ENCODE measurements at places on chromosomes 7 and 10.

DNA sequence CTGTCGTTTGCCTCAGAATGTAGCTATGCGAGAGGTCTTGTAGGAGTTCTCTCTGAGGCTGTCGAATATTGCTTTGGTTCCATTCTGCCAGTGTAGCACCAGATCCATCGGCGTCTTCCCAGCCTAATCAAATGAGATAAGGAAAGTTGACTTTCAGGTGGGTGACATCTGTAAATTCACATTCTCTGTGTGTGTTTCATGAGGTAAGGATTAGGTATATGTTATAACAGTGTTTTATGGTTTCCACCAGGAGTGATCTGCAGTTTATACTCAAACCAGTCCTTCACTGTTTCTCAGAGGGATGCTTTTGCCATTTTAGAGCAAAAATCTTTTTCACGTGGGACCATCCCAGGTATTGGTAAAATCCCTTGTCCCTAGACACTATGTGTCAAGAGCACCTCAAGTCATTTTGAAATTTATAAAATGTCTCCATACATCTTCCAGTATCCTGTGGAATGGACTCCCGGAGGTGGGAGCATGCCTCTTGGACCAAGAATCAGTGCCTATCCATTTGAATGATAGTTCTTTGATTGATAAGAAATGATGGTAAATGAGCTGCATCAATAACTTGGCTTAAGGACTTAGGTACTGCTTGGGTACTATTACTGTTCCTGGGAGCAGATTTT lies 7.9 kb downstream of the ANKRD1 start:
- DNase-seq, result no peak

DNA sequence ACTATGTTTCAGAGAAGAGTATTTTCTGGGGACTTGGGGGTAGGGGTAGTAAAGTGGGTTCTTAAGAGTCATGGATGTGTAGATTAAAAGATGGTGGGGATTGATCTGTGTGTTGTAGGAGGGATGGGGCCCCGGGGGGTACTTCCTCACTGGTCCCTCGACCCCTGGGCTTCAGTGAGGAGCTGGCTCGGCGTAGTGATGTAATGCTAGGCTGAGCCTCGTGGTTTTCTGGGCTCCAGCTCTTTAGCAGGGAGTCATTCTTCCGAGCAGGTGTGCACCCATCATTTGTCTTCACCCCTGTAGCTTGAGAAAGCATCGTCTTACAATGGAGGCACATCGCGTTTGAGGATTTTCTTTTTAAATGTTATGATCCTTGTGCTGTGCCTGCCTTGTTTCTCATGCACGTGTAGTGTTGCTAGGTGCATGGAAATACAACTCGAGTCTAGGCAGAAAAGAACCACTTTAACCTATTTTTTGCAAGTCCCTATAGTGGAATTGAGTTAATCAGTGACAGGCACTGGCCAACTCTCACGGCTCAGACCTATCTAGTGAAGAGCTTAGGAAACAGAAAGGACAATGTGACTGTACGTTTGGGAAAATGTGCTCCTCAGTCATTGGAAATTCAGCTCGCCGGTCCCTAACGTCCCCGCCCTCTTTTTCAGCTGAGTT lies 106.1 kb upstream of the BTBD16 start:
- DNase-seq, result no peak

DNA sequence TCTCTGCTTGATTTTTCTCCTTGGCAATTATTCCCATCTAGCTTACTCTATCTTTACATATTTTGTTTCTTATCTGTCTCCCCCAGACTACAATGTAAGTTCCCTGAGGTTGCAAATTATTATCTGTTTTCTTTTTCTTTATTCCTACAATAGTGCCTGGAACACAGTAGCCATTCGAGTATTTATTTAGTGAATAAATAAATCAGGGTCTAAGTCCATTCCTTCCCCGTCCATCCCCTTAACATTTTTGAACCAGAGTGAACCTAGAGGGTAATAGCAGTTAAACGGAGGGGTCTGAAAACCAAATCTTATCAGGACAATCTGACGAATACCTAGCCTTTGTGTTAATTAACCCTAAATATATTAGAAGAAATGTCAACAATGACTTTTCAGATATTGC lies 252.8 kb upstream of the YAE1 start:
- DNase-seq, result no peak

DNA sequence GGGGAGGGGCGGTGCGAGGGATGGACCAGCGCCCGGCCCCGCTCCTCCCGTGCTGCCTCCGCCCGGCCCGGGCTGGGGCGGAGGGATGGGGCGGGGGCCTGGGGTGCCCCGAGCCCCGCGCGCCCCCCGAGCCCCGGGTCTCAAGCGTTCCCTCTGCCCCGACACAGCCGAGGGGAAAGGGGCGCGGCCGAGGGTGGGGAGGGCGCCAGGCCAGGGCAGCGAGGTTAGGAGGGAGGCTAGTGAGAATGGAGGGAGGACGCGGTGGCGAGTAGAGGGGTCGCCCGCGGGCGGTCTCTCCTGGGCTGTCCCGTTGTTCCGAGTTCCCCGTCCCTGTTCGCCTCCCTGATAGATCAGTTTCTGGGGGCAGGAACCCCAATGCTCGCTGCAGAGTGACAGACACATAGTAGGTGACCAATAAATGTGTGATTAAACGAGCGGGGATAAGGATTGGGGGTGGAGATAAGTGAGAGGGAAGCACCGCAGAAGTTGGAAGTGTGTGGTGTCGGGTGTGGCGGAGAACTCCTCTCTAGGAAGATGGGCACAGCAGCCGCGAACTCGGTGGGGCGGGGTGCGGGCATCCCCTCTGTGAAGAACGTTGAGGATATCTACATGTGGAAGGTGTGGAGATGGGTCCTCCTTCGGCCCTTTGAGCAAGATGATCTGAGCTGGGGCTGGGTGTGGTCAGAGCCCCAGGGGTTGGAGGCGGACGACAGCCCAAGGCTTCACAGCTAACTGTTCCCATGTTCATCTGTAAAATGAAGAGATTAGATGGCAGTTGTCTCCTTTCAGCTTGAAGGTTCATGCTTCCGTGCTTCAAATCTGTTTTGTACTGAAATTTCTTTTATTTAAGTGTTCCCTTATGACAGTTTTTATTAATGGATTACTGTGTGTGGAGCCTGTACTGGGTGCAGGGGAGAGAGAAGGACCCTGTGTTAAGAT lies 580 bp downstream of the ZNF775 start:
- peak; percentile 21 for DNase-seq

DNA sequence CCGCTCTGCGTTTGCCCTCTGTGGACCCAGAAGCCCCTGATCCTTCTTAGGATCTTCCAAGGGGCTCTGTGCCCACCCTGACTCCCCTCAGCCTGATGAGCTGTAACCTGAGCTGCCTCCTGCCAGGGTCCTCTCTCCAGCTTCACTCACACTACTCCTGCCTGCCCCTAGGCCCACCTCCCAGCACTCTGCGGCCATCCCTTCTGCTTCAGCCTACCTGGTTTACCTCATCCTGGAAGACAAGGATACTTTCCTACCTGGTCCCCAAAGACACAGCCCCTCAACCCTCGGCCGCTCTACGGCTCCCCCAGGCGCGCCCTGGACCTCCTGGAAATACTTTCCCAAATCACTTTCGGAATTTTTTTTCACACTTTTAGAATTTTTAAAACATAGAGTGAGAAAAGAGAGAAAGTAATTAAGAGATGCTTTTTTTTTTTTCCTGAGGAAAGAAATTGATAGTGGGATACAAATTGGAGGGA lies 6.4 kb upstream of the ZNF862 start:
- DNase-seq, result no peak

DNA sequence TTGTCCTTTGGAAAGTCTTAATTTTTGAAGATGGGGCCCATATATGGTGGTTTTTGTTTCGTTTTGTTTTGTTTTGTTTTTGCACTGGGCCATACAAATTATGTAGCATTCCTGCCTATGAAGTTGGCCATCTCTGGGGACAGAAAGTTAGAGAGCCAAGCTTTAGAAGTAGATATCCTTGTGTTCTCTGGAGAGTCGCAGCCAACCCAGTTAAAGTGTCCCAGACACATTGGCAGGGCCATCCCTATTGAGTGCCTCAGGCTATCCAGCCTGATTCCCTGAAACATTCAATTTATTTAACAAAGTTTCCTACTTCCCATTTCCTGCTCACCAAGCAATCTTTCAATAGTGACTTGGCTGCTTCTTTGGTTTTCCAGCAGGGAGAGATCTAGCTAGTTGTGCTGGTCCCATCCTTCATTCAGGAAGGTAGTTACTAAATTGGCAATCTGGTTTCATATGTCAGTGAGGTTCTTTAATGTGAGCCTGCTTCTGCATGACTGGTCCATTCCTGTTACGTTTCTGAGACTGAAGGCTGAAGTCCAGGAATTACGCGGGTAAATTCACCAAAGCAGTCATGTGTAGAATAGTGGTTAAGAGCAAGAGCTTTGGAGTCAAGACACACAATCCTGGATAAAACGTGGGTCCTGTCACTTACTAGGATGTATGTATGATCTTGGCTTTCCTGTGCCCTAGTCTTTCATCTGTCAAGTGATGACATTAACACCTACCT lies 49.3 kb upstream of the HBP1 start:
- no peak for DNase-seq

- DNase-seq, result no peak
These were observed 185.6 kb downstream of the LRMDA start for GRCh38 chr10:75616874-75617478.

- no peak for DNase-seq
These were observed 325.7 kb downstream of the TFEC start for GRCh38 chr7:115704884-115705283.

DNA sequence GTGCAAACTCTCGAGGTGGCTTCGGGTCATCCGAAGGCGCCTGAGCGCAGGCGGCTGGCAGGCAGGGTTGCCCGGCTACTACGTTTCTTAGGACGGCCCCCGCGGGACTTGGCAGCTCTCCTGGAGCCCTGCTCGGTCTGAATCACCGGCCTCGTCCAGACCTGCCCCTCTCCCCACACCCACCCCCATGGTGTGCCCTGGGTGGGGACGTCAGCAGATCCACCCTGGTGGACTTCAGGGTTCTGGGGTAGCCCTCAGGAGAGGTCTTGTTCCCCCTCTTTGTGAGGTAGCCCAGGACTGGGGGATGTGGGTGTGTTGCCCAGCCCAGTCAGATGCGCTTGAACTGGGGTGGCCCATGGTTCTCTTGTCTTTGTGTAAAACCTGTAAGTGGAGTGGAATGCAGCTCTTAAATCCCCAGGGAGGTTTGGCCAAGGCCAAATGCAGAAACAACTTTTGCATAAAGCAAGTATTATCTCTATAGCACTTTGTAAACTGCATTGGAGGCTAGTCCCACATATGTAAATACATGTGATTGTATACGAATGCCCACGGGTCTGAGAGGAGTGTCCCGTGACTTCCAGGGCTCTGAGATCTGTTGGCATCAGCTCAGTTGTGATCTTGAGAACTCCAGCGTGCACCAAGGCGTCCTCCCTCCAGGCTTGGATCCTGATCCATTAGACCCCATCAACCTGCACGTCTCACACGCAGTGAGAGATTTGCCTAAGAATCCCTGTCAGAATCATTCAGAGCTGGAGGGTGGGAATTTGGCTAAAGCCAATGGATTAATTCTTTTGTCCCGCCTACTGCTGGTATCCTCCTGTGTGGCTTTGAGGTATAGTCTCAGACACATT lies 1.8 kb downstream of the PFKFB3 start:
- peak; percentile 91 for DNase-seq

DNA sequence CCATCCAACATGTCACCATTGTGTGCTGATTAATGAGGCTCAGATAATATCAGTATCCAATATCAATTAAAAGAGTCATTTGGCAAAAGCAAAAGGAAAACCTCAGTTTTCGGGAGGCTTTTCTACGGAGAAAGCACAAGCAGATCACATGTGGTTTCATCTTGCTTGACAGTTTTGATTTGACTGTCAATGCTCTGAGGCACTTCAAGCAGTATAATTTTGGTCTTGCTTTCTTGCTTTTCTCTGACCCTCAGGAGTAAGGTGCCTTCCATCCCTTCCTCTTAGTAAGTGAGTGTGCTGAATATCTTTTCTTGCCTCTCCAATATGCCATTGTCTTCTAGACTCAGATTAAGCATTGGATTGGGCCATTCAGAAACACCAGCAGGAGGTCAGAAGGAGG lies 115.5 kb upstream of the CALCR start:
- DNase-seq, result no peak

GRCh38 chr7:90677486-90678404 lies 81.6 kb downstream of the CDK14 start:
- DNase-seq, result no peak

GRCh38 chr7:97107192-97107800 lies 10.2 kb upstream of the SDHAF3 start:
- DNase-seq, result no peak

DNA sequence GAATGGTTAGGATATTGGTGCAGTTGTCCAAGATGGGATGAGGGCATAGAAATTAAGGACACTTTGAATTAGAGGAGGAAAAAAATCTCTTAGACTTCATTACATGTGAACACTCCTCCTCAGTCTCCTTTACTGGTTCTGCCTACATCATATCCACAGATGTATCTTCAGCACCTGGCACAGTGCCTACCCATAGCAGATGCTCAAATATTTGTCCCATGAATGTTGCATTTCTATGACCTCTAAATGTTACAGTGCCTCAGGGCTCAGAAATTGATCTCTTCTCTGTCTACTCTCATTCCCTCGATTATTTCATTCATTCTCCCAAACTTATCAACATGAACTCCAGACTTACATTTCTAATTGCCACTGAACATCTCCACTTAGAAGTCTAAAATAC lies 17.1 kb downstream of the CNNM1 start:
- DNase-seq, result peak; percentile 23

DNA sequence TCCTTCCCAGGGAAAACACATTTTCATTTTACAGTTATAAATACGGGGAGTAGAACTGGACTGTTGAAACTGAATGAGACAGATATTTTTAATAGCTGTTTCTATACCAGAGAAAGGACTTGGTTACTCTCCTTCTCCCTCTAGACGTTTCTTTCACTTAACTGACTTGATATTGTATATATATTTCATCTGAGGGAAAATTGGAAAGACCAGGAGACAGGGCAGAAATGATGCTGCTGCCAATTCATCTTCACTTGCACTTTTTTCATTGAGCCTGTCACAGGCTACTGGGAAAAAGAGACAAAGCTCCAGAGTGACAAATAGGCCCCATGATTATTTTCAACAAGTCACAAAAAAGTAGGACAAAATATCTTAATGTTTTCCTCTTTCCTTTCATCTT lies 636.0 kb upstream of the TPK1 start:
- no peak for DNase-seq

DNA sequence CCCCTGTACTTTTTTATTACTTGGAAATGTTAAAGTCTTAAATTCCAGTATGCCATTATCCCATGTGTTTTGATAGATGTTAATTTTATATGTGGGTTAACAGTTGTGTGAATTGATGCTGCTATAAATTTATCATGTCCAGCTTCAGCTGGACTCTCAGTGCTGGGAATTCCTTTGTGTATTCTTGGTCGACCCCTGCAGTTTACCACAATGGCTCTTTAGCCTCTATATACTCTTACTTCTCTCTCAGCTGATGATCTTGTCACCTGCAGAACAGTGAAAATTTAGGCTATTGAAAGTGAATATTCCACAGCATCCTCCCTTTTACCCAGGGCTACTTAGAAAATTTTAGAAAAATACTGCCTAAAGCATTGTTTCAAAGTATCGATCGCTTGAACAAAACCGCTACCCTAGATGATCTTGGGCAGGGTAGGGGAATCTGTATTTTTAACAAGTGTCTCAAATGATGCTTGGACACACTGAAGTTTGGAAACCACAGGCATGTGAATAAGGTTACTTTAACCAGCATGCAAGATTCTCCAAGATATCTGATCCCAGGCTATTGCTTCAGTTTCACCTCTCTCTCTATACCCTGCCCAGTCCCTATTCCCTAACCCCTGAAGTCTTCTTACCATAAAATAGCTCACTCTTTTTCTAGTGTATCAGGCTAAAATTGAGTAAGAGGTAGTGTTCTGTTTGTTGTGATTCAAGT lies 25.4 kb downstream of the LCOR start:
- no peak for DNase-seq
